Activated T-cell treated with anti-CD3 and anti-CD28 coated beads, Interleukin-2, amount 50 U/mL, for 1 hour (primary cell): ENCODE measurements at places on chromosomes 2 and 18.

GRCh38 chr2:37623406-37623805 lies 48.0 kb downstream of the CDC42EP3 start:
- DNase-seq = no peak

- no peak for DNase-seq
Observed at GRCh38 chr2:32284321-32284720, 6.6 kb downstream of the YIPF4 start.

GRCh38 chr18:57258131-57258777 lies 94.1 kb upstream of the ST8SIA3 start:
- no peak for DNase-seq

GRCh38 chr2:46024146-46024779 lies 272.9 kb upstream of the EPAS1 start:
- DNase-seq = no peak

GRCh38 chr18:36314098-36314497 lies 16.6 kb downstream of the FHOD3 start:
- no peak for DNase-seq

GRCh38 chr2:43084699-43085091 lies 141.7 kb downstream of the ZFP36L2 start:
- DNase-seq = no peak

GRCh38 chr2:165141601-165142354 lies 62.1 kb downstream of the SCN3A start:
- DNase-seq = no peak

GRCh38 chr2:211737282-211737681 lies 801.3 kb downstream of the ERBB4 start:
- DNase-seq = no peak

DNA sequence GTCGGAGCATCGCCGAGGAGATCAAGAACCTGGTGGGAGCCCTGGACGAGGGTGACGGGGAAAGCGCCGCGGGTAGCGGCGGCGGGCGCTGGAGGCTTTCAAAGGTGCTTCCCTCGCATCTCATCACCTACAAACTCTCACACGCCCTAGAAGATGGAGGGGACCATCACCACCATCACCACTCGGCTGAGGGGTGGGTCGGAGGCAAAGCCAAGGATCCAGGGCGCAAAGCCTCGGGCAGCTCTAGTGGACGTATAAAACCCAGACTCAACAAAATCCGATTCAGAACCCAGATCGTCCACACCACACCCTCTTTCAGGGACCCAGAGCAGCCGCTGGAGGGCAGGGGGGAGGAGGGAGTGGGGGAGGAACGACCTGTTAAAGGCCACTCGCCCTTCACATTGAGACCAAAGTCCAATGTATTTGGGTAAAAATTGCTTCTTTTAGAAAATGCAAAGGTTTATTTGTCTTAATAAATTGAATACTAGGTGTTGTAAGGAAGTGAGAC lies 1.5 kb downstream of the SOWAHC start:
- DNase-seq = no peak

GRCh38 chr2:161095314-161095713 lies 64.9 kb upstream of the TANK start:
- no peak for DNase-seq

DNA sequence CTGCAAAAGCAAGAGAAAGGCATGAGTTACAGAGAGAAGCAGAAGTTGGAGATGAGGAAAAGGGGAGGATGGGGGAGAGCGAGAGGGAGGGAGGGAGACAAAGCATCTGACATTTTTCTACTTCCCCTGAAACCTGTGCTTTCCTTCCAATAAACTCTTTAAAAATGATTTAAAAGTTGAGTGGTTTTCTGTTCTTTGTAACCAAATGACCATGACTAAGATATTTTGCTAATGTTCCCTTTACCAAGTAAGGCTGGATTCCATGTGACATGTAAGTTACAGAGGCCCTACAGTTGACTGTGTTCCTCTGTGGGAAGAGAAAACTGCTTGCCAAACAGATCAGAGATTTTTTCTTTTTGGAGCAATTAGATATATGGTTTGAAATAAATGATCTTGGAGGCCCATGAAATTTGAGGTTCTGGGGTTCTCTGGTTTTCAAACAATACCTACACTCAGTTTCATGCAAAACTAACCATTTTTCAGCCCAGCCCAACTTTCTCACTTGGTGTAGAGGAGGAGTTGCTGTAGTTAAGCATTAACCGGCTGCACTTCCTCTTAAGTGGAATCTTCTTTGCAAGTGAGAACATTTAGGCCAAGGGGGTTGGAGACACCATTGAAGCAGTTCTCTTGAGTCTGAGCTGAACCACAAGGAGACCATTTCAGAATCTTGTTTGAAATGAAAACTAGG lies 34.5 kb downstream of the INSIG2 start:
- DNase-seq = no peak

DNA sequence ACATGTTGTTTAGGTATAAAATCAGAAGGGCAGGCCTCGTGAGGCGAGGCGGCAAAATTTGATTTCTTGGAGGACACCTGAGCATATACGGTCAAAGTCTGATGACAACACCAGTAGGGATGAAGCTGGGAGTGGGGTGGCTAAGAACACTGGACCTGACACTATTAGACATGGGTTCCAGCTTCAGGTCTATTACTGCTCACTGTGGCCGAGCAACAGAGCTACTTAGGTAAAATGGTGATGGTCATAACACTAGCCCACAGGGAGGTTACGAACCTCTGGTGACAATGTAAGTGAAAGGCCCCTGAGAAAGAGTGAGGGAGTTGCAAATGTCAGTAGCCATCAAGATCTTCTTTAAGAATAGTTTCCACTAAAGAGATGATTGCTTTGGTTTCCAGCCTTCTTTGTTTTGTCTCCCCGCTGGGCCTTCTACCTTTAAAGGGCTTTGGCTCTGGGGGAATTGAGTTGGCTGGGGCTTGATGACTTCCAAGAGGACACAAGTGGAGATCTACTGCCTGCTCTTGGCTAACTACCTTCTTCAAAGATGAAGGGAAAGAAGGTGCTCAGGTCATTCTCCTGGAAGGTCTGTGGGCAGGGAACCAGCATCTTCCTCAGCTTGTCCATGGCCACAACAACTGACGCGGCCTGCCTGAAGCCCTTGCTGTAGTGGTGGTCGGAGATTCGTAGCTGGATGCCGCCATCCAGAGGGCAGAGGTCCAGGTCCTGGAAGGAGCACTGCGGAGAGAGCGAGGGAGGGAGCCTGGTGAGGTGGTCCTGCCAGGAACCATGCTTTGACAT lies 3.5 kb downstream of the IL1B start:
- no peak for DNase-seq

- DNase-seq = no peak
Observed at GRCh38 chr2:61006486-61007105, 10.9 kb upstream of the PEX13 start.

- no peak for DNase-seq
Observed at GRCh38 chr18:8603663-8604520, 5.3 kb upstream of the RAB12 start.

- no peak for DNase-seq
Observed at GRCh38 chr2:71778936-71779773, 325.8 kb downstream of the DYSF start.

DNA sequence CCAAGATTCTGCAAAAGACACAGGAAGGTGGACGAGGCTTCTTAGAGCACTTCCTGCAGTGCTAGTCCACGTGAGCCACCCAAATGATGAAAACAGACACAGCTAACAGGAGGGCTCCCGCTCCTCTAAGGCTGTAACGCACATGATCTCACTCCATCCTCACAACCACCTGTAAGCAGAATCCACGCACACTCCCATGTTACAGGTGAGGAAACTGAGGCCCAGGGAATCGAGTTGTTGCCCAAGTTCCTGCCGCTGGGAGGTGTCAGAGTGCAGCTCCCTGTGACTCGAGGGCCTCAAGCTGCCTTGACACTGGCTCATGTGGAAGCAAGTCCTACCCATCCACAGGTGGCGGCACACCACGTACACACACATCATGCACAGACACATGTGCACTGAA lies 4.4 kb downstream of the DNMT3A start:
- no peak for DNase-seq
